CD4-positive, CD25-positive, alpha-beta regulatory T cell (primary cell): ENCODE measurements at places on chromosomes 3 and 15. TPM values are rescaled to one million over a fixed set of nuclear protein-coding genes. Genes with fewer than 3 reads are reported as not detected.

DNA sequence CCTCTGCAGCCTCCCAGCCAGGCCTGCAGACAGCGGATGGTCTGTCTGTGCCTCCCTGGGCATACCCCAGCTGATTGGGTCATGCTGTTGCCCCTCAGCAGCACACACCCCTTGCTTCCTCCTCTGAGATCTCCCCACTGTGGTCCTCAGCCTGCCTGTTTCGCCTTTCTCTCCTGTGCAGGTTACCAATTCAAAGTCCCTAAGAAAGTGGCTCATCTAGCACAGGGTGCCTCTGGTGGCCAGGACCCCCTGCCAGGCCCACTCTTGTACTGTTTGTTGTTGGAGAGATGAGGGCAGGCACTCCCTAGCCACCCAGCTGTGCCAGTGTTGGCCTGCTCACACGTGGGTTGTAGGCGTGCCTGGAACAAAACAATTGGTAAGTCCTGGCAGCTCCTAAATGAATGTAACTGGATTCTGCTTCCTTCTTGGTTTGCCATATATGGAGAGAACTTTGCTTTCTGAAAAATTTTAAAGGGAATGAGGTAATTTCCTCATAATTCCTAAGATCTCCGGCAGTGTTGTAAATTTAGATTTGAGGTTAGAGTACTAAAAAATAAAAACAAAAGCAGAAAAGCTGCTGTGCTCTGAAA, 213.2 kb upstream of the IL12A start:
- no peaks in the 10 kb centered on the region for H3K27me3 ChIP-seq
- no peaks in the 10 kb centered on the region for H3K4me1 ChIP-seq
- no peak overlapping the region for H3K27ac ChIP-seq
- H3K4me3 ChIP-seq: no peak overlapping the region
- DNase-seq: no peak
- H3K36me3 ChIP-seq: no peaks in the 10 kb centered on the region

DNA sequence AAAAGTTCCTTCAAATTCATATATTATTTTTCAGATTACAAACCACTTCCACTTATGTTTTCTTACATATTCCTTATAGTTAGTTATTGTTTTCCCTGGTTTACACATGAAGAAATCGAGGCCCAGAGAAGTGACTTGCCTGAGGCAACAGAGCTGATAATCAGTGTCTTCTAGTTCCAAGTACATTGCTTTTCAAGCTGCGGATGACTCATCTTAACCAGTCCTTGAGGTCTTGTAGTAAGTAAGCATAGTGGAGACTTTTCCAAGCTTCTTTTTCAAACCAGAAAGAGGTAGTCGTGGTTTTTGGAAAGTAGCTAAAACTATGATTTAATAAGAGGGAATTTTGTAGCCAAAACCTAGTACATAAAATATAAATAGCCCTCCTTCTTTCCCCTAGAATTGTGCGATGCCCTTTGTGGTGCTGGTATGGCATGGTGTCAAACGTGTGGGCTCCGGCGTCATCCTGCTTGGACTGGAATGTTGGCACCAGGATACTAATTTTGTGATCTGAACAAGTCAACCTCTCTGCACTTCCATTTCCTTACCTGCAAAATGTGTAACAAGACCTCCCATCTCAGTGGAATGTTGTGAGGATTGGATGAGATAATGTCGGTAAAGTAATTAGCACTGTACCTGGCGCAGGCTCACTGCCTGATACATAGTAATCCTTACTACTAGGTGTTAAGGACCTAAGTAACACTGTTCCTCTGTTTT, 19.0 kb upstream of the DLG1 start:
- no peak overlapping the region for H3K4me3 ChIP-seq
- H3K27me3 ChIP-seq: peaks cover 28% of the 10 kb centered on the region
- no peak overlapping the region for H3K27ac ChIP-seq
- no peaks in the 10 kb centered on the region for H3K36me3 ChIP-seq
- H3K4me1 ChIP-seq: no peaks in the 10 kb centered on the region

DNA sequence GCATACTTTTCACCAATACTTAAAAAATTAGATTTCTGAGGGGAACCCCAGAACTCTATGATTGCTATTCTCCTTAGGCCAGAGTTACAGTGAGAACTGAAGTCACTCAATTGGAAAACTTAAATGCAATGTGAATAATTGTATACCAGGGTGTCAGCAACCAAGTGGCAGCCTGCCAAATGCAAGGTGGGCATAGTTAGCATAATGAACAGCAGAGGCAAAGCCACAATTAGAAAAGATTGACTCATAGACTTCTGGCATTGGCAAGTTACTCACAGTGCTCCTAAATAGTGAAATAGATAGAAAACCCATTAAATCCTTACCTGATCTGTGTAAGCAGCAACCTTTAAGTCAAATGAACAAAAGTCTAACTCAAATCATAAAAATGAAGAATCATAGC, 94.9 kb downstream of the BCHE start:
- no peak for DNase-seq
- H3K27me3 ChIP-seq: no peaks in the 10 kb centered on the region
- no peak overlapping the region for H3K27ac ChIP-seq
- H3K36me3 ChIP-seq: no peaks in the 10 kb centered on the region
- H3K4me3 ChIP-seq: no peak overlapping the region

DNA sequence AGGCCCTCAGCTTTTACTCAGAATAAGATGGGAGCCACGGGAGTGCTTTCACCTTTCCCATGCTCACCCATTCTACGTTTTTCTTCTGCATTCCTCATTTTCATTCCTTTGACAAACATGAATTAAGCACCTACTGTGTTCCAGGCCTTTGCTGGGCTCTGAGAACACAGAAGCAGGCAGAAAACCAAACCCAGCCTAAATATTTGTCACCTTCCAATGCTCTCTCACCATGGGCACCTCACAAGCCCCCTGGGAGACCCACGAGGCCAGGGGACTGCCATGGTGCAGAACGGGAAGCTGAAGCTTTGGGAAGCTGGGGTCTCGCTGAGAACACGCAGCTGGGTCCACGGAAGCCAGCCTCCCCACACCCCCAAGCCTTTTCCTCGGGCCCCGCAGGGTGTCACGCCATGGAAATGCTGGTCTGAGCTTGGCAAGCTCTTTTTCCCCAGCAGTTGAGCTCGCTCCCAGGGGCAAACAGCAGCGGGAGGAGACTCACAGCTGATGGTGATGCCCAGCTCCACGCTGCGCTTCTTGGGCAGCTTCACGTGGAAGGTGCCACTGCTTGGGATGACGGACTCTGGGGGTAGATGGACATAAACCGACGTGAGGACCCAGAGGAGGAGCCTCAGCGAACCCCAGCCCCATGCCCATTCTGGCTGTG, 27.7 kb downstream of the GRIP2 start:
- H3K27ac ChIP-seq: no peak overlapping the region
- no peaks in the 10 kb centered on the region for H3K36me3 ChIP-seq
- H3K4me3 ChIP-seq: no peak overlapping the region
- DNase-seq: no peak
- no peaks in the 10 kb centered on the region for H3K4me1 ChIP-seq

DNA sequence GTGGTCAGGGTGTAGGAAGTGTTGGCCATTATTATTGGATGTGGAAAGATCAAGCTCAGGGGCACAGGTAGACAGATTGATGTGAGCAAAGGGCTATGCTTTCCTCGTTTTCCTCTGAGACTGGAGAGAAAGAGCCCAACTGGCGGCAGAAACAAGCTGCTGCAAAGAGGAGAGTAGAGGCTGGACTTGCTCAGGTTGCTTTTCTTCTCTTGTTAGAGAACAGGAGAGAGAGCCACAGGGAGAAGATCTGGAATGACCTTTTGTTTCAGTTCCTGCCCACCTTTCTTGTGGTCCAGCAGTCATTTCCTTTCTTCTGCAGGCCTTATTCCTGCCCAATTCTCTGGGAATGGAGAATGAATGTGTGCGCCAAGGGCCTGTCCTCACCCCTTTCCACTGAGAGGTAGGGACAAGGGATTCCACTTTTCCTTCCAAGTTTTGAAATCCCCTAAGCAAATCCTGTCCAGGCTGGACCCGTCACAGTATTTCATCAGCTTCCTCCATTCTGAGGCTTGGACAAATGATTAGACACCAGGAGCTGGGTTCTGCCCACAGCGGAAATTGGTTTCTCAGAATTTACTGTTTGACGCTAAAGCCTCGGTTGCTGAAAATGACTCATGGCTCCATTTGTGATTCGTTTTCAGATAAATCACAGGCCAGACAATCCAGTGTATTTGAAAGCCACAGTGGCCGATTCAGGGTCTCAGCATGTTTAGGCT, 16.1 kb downstream of the ZNF80 start:
- peak; percentile 93 for DNase-seq
- peak overlapping the region; percentile 64 for H3K4me3 ChIP-seq
- H3K4me1 ChIP-seq: peaks cover 90% of the 10 kb centered on the region
- H3K27me3 ChIP-seq: no peaks in the 10 kb centered on the region
- H3K36me3 ChIP-seq: no peaks in the 10 kb centered on the region

DNA sequence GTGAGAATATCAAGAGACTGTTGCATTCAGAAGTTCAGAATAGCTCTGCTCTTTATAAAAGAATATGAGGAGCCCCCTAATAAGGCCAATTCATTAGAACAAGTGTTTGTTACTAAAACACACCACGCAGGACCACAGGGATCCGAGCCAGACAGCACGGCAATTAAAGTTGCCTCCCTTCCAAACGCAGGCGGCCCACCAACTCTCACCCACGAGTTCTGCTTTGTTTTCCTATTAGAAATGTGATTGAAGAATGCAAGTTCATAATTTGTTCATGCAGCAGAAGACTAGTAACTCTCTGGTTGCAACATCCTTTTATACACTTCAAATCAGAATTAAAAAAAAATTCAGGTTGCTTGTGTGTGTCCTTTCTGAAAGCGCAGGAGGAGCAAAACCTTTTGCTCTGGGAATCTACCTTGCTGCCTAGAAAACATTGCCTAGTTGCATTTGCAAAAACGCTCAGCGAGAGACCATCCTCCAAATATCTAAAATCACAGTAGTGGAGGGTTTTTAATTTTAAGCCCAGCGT, 1044.1 kb upstream of the NR2F2 start:
- H3K36me3 ChIP-seq: no peaks in the 10 kb centered on the region
- H3K27ac ChIP-seq: no peak overlapping the region
- no peaks in the 10 kb centered on the region for H3K4me1 ChIP-seq
- H3K4me3 ChIP-seq: no peak overlapping the region
- H3K27me3 ChIP-seq: no peaks in the 10 kb centered on the region

GRCh38 chr3:24348348-24348747, 146.3 kb downstream of the THRB start:
- H3K27ac ChIP-seq: no peak overlapping the region
- no peak overlapping the region for H3K4me3 ChIP-seq
- no peak for DNase-seq
- H3K4me1 ChIP-seq: no peaks in the 10 kb centered on the region
- no peaks in the 10 kb centered on the region for H3K36me3 ChIP-seq

- H3K27ac ChIP-seq: no peak overlapping the region
- H3K36me3 ChIP-seq: no peaks in the 10 kb centered on the region
- no peak for DNase-seq
- no peaks in the 10 kb centered on the region for H3K4me1 ChIP-seq
- no peaks in the 10 kb centered on the region for H3K27me3 ChIP-seq
- no peak overlapping the region for H3K4me3 ChIP-seq
Measured at GRCh38 chr15:68369931-68370767, 61.8 kb downstream of the ITGA11 start.

GRCh38 chr3:138941259-138941885, 5.6 kb downstream of the FOXL2 start:
- peaks cover 46% of the 10 kb centered on the region for H3K27me3 ChIP-seq
- H3K36me3 ChIP-seq: no peaks in the 10 kb centered on the region
- H3K4me1 ChIP-seq: peaks cover 56% of the 10 kb centered on the region
- DNase-seq: peak; percentile 42
- no peak overlapping the region for H3K4me3 ChIP-seq
- H3K27ac ChIP-seq: no peak overlapping the region

Gene CHRD
- polyA plus RNA-seq: not detected

Gene PLA1A
- polyA plus RNA-seq: not detected

Gene SCAANT1
- polyA plus RNA-seq: not detected

Gene EXD1
- polyA plus RNA-seq: not detected

Gene ISL2
- not detected for polyA plus RNA-seq

Gene BOC
- not detected for polyA plus RNA-seq

Gene TRANK1
- 25.0 TPM for polyA plus RNA-seq

Gene TF
- polyA plus RNA-seq: not detected
